HuH-7.5 (cell line): ENCODE measurements at places on chromosomes 3 and 15.

- DNase-seq: peak; percentile 20
These were observed 57.6 kb downstream of the FNDC3B start for GRCh38 chr3:172096881-172097420.

- no peak for DNase-seq
These were observed 116.6 kb downstream of the ST8SIA2 start for GRCh38 chr15:92510163-92510882.

GRCh38 chr15:83164771-83165404, 42.7 kb downstream of the HDGFL3 start:
- DNase-seq: no peak

DNA sequence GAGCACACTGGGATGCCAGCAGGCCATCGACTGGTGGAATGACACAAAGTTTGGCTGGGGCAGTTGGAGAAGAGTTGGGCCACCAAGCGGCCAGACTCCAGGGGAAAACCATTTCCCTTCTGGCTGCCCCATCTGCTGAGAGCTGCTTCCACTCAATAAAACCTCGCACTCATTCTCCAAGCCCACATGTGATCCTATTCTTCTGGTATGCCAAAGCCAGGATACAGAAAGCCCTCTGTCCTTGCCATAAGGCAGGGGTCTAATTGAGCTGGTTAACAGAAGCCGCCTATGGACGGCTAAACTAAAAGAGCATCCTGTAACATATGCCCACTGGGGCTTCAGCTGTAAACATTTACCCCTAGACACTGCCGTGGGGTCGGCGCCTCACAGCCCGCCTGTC, 55.1 kb downstream of the NKIRAS1 start:
- DNase-seq: no peak

- DNase-seq: peak; percentile 35
These were observed 49.4 kb downstream of the MYZAP start for GRCh38 chr15:57640930-57641682.

DNA sequence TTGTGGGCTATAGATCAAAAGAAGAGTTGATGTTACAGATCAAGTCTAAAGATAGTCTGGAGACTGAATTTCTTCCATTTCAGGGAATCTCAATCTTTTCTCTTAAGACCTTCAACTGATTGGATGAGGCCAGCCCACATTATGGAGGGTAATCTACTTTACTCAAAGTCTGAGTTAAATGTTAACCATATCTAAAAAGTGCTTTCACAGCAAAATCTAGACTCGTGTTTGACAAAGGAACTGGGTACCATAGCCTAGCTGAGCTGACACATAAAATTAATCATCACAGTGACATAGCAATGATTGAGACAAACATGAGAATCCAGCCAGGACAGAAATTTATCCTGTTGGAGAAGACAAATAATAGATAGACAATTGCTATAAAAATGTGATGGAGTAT, 407.9 kb upstream of the GRM7 start:
- DNase-seq: no peak

DNA sequence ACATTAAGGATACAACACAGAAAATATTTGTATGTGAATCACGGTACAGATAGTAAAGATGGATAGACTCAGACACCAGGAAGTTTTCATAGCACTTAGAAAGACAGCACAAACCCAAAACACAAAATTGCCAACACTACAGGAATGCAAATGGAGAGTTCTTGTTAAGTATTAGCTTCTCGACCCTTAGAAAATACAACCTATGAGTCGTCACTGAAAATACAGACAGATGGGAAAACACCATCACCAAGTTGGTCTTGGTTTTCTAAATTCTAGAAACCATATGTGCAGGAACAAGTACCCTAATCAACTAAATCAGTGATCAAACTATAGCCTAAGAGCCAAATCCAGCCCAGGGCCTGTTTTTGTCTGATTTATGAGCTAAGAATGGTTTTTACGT, 50.7 kb downstream of the PEAK1 start:
- no peak for DNase-seq

DNA sequence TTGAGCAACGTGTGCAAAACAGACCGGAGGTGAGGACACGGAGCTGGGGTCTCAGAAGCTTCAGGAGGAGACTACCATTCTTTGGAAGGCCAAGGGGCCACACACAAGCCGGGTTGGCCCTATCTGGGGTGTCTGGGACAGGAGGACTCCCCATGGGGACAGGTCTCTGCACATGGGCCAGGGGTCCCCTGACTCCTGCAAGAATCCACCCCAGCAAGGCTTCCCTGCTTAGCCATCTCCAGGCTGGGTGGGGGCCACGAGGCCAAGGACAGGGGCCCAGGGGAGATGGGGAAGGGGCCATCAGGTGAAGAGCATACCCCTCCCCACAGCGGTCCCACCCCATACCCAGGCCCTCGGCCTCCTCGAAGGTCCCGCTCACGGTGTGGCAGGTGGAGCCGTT, 38.5 kb downstream of the ADAMTS7 start:
- DNase-seq: no peak

- DNase-seq: no peak
These were observed 52.7 kb upstream of the ATP13A3 start for GRCh38 chr3:194539498-194539897.
